ENCODE measurements at places on chromosomes 4 and X.

- DNase-seq: no peak
Measured at GRCh38 chr4:153276971-153277370, 67.5 kb upstream of the MND1 start.

- DNase-seq: no peak
Measured at GRCh38 chrX:421646-422391, 35.1 kb upstream of the PPP2R3B start.

DNA sequence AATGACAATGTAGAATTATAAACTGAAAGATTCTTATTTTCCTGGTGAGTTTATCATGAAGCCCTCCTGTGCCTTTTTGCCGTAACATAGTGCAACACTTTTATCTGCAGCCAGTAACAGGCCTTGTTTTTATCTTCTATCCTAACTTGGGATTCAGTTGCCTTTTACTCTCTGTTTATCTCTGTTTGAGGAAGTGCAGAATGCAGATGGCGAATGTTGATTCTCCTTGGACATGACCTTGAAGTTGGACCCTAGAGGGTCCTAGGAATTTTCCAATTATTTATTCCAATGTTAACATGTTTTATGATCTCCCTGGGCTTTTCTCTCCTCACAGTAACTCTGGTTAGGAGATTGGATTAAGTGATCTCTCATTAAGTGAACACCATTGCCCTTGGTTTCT lies 165.0 kb downstream of the FMR1NB start:
- no peak for DNase-seq

DNA sequence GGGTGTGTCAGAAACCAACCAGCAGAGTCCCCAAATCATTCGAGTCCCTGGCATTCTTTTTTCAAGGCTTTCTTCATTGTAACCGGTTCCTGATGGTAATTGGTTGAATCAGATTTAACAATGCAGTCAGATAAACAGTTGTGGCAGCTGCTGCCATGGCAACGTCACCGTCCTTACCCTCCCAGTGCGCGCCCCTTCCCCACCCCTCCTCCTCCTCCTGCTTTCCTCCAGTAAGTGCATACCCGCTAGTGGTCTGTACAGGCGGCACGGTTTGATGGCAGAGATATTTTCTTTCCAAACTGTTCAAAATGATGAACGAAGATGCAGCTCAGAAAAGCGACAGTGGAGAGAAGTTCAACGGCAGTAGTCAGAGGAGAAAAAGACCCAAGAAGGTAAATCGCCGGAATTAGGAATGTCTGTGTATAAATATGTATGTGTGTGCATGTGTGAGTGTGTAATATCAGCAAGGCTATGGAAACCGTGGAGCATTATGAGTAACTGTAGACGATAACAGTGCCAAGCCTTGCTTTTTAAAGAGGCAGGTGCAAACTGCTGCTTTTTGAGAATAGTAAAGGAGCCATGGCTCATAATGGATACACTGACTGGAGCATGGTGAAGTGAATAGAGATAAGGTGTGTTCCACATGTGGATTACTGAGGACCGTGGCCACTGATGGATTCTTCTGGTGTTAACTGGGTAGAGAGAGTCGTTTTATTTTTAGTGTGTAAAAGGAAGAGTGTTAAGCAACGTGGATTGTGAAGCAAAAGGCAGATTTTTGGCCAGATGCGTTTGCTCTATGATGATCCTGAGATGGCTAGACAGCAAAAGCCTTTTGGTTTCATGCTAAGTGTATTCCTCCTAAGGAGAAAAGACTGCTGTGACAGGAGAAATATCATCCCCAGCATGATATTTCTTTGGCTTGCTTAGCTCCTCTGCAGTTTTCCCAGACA lies at the start of gene ANK2:
Gene ANK2 (plus strand): TSS at position 233 of the 950 bp plus-strand sequence. CDS start 76 bp downstream, at position 309.
- no peak for DNase-seq

DNA sequence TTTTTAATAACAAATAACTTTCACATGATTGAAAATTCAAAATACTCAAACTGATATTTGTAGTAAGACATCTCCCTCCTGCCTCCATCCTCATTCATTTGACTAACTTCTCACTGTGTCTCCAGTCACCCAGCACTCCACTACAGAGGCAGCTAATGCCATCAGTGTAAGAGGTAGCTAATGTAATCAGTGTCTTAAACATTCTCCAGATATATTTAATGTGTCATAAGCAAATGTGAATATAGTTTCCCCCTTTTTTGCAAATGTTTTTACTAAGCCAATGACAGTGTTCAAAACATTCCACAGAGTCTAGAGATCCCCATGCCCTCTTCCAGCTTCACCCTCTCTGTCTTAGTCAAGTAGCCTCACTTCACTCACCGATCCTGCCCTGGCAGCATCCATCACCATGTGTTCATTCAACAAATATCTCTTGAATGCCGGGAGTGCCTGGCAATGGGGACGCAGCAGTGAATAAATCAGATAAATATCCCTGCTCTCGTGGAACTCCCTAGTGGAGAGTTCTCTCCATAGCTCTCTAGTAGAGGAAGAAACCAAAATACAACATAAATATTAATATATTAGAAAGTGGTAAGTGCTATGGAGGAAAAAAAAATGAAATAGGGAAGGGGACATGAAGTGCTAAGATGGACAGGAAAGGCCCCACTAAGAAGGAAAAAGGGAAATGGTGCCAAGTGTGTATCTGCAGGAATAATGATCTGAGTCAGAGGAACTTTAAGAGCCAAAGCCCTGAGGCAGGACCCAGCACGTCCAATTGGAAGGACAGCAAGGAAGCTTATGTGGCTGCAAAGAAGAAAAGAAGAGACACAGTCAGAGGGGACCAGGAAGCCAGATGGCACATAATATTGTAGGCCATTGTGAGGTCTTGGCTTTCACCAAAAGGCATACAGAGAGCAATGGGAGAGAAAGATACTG lies 18.7 kb downstream of the SCFD2 start:
- DNase-seq: no peak

DNA sequence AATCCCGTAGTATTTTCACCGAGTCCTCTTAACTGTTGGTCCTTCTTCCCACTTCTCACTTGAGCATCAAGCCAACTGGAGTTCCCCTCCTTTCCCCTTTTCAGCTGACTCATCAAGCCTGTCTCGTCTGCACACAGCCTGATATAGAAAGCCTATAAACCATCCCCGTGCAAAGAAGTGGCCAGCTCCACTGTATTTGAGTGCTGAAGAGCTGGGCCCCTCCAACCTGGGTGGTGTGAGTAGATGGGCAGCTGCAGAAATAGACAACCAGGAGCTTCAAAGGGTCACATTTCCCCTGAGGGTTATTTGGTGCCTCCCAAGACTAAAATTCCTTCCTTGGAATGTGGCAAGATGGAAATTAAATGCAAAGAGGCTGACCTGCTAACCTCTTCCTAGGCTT lies 199.7 kb downstream of the HS6ST2 start:
- no peak for DNase-seq

DNA sequence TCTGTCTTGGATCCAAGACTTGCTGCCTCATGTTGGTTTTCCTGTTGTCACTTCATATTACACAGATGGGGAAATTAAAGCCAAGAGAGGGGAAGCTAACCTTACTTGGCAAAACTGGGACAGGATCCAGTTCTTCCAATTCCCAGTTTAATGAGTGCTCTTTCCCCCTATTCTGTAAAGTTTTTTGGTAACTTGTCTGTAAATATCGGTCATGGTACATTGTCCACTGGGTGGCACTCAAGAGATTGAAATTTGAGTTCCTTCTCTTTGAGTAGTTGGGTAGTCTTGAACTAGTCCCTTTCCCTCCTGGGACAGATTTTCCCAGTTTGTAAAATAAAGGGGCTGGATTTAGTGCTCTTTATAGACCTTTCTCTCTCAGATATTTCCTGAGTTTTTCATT lies 12.4 kb upstream of the EOLA2 start:
- no peak for DNase-seq

DNA sequence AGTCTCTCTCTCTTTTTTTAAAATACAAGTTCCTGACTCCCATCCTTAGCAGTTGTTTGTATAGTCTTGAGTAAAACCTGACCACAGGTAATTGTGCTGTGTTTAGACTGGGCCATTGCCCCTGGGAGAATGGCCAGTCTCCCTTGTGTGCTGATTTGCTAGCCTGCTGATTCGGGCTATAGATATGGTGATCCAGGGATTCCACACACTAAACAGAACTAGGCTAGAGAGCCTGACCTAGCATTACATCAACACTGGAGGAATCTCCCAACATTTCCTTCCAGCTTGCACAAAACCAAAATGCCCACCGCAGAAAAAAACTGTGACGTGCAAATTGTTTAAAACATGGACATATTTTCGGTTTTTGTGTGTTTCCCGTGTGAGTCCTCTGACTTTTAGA lies 5.1 kb downstream of the UPRT start:
- DNase-seq: no peak

DNA sequence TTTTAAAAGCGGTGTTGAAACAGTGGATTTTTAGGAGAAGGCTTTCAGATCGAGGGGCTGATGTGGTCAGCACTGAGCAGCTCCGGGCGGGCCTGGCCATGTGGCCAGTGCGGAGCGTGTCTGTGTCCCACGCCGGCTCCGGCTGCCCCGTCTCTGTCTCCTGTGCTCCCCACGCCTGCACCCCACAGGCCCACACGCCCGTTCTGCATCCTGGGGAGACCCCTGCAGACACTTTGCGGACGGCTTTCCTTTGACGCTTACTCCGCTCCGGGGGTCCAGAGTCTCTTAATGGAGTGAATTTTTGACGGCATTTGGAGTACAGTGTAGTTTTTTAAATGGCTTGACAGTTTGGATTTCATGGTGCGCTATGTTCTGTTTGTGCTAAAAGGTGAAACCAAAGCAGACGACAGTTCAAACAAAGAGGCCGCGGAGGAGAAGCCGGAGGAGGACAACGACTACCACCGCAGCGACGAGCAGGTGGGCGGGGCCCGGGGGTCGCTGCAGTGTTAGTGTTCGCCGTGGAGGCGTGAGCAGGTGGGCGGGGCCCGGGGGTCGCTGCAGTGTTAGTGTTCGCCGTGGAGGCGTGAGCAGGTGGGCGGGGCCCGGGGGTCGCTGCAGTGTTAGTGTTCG lies 38.7 kb downstream of the PCGF3 start:
- no peak for DNase-seq

GRCh38 chr4:155889031-155889793 lies 14.3 kb upstream of the TDO2 start:
- no peak for DNase-seq

GRCh38 chr4:152138451-152138850 lies 377.6 kb upstream of the GATB start:
- DNase-seq: no peak

- DNase-seq: no peak
Measured at GRCh38 chr4:73405138-73405537, 1.1 kb downstream of the ALB start.

- no peak for DNase-seq
Measured at GRCh38 chr4:147367891-147368290, 113.0 kb upstream of the EDNRA start.

DNA sequence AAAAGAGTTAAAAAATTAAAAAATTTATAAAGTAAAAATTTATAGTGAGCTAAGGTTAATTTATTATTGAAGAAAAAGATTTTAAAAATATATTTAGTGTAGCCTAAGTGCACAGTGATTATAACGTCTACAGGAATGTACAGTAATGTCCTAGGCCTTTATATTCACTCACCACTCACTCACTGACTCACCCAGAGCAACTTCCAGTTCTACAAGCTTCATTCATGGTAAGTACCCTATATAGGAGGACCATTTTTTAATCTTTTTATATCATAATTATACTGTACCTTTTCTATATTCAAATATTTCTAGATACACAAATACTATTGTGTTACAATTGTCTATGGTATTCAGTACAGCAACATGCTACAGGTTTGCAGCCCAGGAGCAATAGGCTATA lies 1623.2 kb downstream of the RPA4 start:
- DNase-seq: no peak

GRCh38 chr4:110055158-110055768 lies 142.6 kb downstream of the EGF start:
- no peak for DNase-seq

DNA sequence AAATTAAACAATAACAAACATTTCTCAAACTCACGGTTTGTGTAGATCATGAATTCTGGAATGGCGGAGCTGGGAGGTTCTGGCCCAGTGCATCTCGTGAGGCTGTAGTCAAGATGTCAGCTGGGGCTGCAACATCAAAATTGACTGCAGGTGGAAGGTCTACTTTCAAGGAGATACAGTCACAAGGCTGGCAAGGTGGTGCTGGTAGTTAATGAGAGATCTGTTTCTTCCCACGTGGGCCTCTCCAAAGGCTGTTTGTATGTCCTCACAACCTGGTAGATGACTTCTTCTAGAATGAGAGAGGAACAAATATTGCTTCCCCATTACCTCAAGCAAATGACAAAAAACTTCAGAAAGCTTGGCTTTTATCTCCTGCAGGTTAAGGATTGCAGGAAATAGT lies 8.0 kb upstream of the PRDX4 start:
- DNase-seq: no peak

DNA sequence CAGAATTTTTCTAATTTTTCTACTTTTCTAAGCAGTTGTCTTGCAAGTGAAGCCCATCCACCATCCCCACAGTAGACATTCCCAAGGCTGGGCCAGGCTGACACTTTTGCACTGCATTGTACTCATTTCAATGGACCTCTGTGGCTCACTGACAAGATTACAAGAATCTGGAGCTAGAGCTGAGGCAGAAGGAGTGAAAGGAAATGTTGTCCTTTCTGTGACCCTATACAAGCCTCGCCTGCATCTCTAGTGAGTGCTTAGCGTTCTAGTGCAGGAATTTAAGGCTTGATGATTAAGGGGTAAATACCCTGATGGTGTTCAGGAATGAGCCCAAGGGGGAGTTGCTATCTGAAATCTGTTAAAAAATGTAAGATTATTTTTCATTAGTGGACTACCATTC lies 6.3 kb downstream of the MAGED1 start:
- DNase-seq: no peak

- no peak for DNase-seq
Measured at GRCh38 chr4:56618734-56619133, 62.4 kb downstream of the HOPX start.

DNA sequence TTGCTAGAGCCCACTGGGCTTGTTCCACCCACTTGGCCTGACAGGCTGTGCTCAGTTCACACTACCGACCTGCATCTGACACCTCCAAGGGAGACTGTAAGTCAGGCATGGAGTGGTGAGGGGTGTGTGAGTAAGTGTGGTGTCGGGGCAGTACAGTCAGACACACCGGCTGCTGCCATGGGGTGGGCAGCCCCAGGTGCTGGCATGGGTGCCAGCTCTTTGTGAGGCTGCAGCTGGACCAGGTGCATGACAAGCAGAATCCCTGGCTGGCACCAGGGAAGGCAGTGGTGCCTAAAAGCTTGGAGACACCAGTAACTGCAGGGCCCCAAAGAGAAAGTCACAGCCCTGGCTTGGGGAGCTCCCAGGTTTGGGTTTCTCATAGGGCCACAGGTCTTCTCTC lies 665.0 kb downstream of the SH3BGRL start:
- DNase-seq: no peak

Measured in stimulated activated CD4-positive, alpha-beta T cell treated with anti-CD3 and anti-CD28 coated beads, Interleukin-12 subunit alpha, Interleukin-12 subunit beta, amount 100 ng/mL, for 48 hours (primary cell).